ENCODE measurements at places on chromosomes 1 and 21.

DNA sequence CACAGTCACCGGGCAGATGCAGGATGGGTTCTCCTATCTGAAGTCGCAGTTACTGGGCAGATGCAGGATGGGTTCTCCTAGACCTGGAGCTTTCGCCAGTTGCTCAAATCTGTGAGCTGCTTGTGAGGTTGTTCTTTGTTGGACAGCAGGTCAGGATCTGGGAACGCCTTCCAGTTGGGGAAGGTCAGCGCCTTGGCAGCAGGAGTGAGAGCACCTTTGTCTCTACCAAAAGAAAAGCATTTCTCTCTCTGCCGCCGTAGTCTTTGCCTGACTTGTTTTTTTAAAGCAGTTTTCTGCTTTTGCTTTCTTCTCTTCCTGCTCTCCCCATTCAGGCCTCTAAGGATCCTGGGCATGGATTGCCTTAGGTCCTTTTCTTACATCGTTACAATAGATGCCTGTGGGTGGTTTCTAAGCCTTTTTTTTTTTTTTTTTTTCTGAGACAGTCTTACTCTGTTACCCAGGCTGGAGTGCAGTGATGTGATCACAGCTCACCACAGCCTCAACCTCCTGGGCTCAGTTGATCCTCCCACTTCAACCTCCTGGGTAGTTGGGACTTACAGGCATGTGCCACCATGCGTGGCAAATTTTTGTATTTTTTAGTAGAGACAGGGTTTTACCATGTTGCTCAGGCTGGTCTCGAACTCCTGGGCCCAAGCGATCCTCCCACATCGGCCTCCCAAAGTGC, 15.7 kb downstream of the PEX14 start:
- DNase-seq, result no peak

- DNase-seq, result no peak
Observed at GRCh38 chr21:42404539-42404938, 837 bp downstream of the UBASH3A start.

DNA sequence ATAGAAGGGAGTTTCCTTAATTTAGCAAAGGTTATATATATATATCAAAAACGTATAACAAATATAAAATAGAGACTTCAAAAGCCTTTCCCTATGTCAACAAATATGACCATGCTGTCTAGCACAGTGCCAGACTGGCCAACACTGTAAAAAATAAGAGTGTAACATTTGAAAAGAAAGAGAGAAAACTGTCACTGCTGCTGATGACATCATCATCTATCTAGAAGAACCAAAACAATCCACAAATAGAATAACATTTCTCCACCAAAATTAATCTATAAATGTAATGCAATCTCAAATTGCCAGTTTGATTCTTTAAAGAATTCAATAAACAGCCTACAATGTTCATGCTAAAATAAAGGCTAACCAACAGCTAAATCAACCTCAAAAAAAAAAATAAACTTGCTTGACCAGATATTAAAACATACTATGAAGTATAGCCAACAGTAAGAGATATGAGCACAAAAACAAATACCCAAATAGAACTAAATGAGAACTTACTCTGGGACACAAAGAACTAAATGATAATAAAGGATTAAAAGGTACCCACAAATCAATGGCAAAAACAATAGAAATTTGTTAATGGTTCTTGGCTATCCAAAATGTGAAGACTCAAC, 50.2 kb downstream of the ENAH start:
- DNase-seq, result no peak

DNA sequence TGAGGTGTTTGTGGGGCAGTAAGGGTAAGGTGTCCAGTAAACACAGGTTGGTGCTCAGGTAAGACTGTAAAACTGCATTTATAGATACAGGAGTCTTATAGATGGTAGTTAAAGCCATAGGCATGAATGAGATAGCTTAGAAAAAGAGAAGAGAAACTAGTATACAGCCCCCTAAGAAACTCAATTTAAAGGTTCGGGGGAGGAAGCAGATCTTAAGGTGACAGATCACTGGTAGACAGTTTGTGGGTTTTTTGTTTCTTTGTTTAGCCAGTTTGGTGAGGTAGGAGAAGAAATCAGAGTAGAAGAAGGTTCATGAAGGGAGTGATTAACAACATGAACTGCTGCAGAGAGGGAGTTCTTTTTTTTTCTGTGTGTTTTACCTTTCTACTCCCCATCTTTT, 6.1 kb upstream of the AGO3 start:
- no peak for DNase-seq

DNA sequence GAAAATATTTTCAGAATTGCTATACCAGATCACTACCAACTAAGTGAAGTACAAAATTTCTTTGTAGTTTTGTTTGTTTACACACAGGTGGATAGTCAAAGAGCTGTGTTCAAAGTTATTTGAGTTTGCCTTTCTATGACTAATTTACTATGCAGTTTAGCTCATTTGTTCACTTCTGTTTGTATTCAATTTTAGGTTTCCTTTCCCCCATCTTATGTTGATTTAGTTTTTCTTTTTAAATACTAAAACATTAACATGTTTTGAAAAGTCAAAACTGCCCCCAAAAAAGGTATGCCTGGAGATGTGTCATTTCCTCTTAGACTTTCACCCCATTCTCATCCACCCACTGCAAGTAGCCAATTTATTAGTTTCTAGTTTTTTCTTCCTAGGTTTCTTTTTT, 18.7 kb upstream of the RIPPLY3 start:
- DNase-seq, result no peak

DNA sequence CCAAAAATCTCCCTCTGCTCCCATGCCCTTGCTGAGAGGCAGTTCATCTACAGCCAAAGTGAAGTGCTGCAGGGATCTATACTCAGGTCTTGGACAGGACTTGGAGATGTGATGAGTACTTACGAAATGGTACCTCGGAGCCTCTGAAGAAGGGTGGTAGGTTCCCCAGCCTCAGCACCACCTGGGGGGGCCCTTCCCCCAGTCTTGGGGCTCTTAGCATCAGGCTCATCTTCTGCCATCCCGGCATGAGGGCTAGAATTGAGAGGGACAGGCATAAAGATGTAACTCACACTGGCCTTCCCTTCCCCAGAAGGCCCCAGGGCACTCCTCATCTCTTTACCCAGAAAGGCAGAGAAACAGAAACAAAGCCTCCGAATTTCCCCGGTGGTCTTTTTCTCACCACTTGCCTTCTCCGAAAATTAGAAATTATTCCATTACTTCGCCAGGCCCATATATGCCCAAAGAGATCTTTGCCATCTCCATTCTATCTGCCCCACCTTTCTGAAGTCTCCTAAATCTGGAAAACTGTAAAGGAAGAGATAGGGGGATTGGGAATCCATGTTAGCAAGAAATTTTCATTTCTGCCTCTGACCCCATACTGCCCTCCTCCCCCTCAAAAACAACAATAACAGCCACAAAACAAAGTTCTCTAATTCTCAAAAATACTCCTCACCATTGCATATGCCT, 827 bp downstream of the RFX5 start:
- peak; percentile 25 for DNase-seq

- no peak for DNase-seq
Observed at GRCh38 chr1:55329091-55329490, 113.9 kb upstream of the USP24 start.
